T47D (cell line): ENCODE measurements at places on chromosomes 4 and X.

GRCh38 chrX:49060914-49061313 lies 2.1 kb downstream of the CCDC120 start:
- DNase-seq, result no peak

GRCh38 chrX:87616371-87616770 lies 98.8 kb downstream of the KLHL4 start:
- DNase-seq, result no peak

DNA sequence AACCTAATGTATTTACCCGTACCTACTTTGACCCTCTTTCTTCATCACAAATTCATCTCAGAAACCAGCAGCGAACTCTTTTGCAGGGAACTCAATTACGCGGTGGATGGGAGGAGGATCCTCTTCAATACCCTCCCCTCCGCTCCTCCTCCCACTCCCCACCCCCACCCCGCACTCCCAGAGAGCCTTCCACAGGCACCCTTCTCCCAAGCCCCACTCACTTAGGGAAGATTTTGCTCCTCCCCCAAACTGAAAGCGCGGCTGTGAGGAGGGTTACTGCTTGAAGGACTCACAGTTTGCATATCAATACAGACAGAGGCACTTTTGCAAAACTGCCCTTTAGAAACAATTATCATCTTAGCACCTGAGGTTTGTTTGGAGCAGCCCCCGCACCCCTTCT lies 960 bp upstream of the IL1RAPL1 start:
- DNase-seq, result no peak

GRCh38 chr4:114378305-114378903 lies 220.2 kb upstream of the UGT8 start:
- peak; percentile 45 for DNase-seq

- no peak for DNase-seq
Measured at GRCh38 chr4:24622146-24622834, 37.9 kb upstream of the DHX15 start.

DNA sequence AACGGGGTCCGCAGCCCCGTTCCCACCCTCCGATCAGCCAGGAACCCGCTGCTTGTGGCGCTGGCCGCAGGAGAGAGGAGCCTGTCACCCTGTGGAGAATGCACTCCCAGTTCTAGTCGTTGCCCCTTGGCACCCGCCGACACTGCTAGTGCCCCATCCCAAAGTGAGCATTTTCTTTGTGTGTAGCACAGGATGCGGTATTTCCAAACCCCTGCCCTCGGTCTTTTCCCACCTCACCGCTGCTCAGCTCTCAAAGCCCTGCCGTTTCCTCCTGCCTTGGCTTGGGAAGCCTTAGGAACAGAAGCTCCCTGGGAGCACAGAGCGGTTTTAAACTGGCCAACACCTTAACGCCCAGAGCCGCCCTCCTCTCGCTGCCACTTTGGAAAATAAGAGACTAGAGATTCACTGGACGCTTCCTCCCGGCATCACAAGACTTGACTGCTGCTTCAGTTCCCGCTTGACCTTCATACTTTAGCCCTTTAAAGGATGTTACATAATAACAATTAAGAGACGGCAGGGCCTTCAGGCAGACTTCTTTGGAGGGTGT lies 772 bp downstream of the CYP4V2 start:
- DNase-seq, result peak; percentile 17

GRCh38 chr4:8318509-8318908 lies 49.0 kb downstream of the HTRA3 start:
- DNase-seq, result no peak

DNA sequence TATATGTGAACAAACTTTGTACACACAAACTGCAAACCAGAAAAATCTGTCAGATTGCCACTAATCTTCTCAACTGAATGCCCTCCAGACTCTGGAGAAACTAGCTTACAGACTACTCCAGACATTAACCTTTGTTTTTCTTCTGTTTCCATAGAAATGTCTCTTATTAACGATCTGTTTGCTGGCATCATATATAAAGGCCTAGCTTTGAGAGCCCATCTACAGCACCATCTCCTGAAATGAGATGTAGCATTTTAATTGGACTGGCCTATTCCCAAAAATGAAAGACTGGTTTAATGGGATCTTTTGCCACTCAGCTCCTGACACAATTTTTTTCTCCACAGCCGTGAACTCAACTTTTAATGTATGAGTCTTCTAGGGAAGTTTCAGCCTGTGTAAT lies 266.0 kb upstream of the IL1RAPL1 start:
- no peak for DNase-seq

DNA sequence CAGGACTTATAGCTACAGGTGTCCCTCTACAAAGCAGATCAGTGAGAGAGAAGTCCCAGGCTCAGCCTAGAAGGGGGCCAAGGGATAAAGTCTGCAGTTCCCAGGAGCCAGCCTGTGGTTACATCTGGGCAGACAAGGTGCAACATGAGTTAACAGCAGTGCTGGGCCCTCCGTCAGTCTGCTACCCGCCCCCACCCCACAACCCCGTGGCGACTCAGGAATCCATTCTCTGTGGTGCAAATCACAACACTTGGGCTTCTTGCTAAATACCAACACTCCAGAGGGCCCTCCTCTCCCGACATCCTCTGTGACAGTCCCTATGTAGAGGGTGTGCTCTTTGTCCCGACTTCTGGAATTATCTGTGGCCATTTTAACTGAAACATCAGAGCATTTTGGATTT lies 13.8 kb downstream of the GPM6B start:
- DNase-seq, result no peak

GRCh38 chr4:184475498-184475897 lies 1.1 kb upstream of the IRF2 start:
- DNase-seq, result no peak

- DNase-seq, result no peak
Measured at GRCh38 chr4:186881521-186882220, 158.0 kb upstream of the FAT1 start.

DNA sequence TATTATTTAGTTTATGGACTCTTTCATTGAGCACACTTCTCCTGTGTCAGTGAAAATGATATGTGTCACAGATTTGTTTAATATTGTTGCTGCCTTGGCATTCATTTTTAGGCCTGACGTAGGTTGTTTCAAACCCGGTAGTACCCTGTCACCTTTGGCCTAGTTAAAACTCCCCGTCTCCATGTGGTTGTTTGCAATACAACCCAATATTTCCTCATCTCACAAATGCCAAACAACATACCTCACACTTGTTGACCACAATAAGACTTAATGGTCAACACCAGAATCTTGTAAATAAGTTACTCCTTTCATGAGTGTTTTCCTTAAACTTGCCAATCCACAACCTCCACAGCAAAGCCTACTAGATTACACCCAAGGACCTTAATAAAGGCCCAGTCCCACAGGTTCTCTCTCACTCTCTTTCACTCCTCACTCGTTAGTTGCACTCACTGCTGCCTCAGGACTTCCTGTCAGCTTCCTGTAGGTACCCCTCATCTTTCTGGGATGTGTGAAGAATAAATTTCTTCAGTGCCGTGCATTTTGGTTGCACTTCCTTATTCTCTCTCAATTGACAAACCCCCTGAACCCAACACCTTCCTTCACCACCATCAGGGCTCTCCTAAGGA lies 31.3 kb downstream of the IL13RA2 start:
- no peak for DNase-seq

- no peak for DNase-seq
Measured at GRCh38 chr4:22485737-22486136, 30.1 kb downstream of the ADGRA3 start.

DNA sequence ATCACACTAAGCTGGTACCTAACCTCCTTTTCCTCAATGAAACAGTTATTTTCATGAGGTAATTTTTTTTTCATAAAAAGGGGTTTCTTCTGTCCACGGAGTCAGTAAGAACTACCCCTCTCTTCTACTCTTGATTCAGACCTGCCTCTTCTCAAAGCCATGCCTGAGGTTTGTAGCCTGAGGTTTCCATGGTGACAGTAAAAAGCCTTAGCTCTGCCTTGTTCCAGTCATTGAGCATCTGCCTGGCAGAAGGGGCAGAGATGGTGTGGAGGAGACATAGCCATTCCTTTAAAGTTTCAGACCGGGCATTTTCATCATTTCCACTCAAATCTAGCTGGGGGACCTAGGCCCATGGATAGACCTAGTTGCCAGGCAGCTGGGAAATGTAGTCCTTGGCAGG lies 135.5 kb downstream of the REPS2 start:
- DNase-seq, result no peak

GRCh38 chr4:26431461-26432180 lies 58.7 kb downstream of the CCKAR start:
- DNase-seq, result no peak

GRCh38 chr4:7539659-7540058 lies 104.9 kb upstream of the PSAPL1 start:
- DNase-seq, result peak; percentile 73

DNA sequence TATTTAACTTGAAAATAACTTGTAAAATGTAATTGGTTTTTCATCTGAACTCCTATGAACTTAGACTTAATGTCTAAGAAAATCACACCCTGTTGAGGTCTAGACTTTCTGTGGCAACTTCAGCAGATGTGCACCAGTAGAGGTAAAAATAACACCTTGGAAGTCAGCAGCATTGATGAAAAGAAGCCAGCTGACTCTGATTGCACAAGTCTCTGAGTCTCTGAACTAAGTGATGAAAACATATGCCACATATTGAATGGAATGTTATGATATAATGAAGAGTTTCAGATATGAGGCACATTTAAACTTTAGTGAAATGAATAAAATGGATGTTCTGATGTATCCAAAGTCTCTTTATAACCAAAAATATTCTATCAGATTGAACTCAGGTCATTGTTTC lies 155.4 kb downstream of the GPM6A start:
- no peak for DNase-seq

DNA sequence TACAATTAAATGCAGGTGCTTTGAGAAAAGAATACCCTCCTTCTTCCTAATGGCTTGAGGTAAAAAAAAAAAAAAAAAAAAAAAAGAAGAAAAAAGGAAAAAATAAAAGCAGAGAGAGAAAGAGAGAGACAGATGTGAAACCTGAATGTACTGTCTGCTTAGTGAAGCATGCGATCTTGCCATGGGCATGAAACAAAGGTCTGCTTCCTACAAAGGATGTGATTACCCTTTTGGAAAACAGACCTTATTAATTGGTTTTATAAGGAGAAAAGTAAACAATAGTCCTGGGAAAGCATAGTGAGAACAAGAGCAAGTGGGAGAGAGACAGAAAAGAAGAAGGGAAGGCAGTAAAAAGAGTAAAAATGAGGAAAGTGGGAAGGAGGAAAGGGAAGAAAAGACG lies 526.1 kb upstream of the PABPC4L start:
- DNase-seq, result no peak

DNA sequence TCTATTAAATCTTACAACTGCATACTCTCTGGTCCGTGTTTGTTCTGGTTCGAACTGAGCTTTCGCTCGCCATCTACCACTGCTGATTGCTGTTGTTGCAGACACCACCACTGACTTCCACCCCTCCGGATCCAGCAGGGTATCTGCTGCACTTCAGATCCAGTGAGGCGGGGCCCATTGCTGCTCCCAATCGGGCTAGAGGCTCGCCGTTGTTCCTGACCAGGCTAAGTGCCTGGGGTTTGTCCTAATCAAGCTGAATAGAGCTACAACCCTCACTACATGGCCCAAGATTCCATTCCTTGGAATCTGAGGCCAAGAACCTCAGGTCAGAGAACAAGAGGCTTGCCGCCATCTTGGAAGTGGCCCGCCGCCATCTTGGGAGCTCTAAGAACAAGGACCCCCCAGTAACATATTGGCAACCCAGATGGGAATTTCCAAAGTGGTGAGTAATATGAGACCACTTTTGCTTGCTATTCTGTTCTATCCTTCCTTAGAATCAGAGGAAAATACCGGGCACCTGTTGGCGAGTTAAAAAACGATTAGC lies 43.3 kb downstream of the ENOPH1 start:
- no peak for DNase-seq

GRCh38 chr4:134627366-134627765 lies 425.8 kb upstream of the PABPC4L start:
- DNase-seq, result no peak

- DNase-seq, result peak; percentile 4
Measured at GRCh38 chrX:20315140-20315539, 48.4 kb upstream of the RPS6KA3 start.

- DNase-seq, result no peak
Measured at GRCh38 chr4:38106311-38106710, 146.1 kb downstream of the PTTG2 start.

- no peak for DNase-seq
Measured at GRCh38 chr4:3267576-3268394, 18.8 kb downstream of the MSANTD1 start.

- DNase-seq, result no peak
Measured at GRCh38 chr4:11773798-11774197, 345.1 kb upstream of the HS3ST1 start.

- peak; percentile 15 for DNase-seq
Measured at GRCh38 chr4:89438102-89438831, 130.7 kb upstream of the GPRIN3 start.

GRCh38 chr4:176054942-176055341 lies 10.7 kb upstream of the WDR17 start:
- DNase-seq, result no peak

DNA sequence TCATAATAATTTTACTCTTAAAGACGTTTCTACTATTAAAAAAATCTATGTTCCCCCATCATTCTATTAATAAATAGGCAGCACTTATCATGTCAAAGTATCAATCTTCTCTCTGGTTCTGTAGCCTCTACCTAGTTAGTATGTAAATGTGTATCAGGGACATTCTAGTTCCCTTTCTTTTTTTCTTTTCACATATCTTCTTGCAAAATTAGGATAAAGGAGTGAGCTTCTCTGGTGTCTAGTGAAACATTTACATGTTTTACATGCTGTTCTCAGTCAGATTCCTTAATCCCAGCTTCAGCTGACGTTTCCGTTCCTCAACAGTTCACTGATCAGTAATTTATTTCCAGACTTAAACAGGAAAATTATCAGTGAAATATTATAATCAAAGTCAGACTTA lies 11.8 kb downstream of the PCDH10 start:
- no peak for DNase-seq

DNA sequence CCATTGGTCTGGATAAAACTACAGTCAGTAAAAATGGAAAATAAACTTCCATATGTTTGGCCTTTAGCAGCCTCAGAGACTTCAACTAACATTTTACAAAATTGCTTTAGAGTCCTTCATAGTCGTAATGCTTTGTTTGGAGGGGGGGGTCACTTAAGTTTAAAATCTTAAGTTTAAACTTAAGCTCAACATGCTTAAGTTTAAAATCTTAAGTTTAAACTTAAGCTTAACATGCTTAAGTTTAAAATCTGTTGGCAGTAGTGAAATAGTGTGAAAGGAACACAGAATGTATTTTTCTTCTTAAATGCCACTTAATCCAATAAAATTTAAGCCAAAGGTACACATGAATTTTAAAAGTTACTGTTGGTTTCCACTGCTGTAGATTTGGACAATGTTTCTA lies 45.9 kb upstream of the UNC5C start:
- DNase-seq, result no peak

- no peak for DNase-seq
Measured at GRCh38 chrX:88982183-88982582, 235.2 kb downstream of the CPXCR1 start.

DNA sequence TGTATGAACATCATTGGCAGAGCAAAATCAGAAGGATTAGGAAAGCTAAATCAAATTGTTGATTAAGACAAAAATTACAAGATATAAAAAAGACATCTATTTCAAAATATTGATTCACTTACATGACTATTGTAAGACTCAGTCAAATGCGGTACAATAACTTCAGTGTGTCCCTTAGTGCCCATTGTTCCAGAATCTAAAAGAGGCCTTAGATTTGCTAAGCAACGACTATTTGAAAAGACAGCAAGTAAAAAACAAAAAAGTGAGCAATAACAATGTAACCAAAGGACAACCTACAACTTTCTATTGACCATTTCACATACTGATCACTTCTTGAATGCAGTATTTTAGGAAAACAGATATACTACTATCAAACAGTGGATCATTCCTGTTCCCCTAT lies 65.6 kb downstream of the UBA6 start:
- no peak for DNase-seq
